Mucosa of descending colon (tissue), 3 donors: ENCODE measurements at places on chromosomes 3 and 15.

- no peak for DNase-seq
Observed at GRCh38 chr15:34239151-34239808, 14.5 kb downstream of the EMC4 start.

DNA sequence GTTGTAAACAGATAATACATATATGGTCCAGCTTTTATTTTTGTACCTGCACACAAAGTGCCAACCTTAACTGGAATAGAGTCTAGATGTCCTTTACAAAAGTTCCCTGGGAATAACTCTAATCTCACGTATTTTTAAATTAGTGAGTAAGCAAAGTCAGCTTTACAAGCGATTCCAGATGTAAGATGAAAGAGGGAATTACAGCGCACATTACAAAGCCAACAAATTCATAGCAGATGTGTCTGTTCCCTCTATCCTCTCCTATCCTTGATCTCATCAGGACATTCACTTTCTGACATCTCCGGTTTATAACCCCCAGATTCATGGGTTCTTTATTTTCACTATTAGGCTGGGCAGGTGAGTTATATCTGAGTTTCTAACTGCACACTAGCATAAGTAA, 406.8 kb upstream of the ZNF385D start:
- no peak for DNase-seq

DNA sequence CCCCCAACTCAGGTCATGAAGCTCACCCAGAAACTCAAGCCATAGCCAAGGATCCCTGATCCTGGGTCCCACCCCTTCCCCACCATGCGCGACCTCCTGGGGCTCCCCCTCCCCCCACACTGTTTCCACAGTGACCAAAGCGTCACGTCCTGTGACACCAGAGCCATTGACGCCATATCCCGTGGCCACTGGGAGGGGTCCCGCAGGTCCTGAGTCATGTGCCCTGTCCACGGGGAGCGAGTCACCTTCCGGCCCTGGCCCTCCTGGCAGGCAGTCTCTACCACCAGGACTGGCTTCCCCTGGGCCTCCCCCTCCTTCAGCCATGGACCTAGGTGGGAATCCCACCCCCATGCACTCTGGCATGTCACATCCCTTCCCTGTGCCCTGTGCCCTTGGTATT, 15.6 kb downstream of the SEMA3F start:
- DNase-seq, result no peak

DNA sequence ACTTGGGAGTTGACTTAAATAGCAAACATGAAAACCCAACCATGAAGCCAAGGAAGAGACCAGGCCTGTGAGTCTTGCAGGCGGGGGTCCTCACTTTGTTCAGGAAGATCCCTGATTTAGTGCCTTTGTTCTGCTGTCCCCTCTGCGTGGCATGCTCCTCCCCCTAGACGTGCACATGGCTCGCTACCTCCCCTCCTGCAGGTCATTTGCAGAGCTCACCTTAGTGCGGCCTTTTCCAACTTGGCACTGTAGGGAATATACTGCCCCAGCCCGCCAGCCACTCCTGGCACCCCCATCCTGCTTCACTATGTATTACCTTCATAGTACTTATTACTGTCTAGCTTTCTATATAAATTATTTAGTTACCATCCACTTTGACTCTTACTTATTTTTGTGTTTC, 18.3 kb downstream of the GXYLT2 start:
- DNase-seq, result no peak

DNA sequence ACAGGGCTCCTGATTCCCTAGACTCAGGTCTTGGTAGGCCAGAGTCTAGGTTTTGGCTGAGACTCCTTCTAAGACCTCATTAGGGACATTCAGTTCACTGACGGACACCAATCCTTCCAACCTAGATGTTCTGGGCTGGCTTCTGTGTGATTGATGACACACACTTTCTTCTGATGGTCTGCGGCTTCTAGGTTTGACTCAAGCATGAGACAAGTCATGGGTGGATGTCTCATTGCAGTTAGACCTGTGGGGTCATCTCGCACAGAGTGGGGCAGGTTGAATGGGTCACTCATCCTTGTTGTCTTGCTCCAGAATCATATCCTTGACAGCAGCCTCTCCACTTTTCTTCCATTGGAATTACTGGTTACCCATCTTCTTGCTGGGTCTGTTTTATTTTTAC, 35.8 kb downstream of the ARNT2 start:
- no peak for DNase-seq

DNA sequence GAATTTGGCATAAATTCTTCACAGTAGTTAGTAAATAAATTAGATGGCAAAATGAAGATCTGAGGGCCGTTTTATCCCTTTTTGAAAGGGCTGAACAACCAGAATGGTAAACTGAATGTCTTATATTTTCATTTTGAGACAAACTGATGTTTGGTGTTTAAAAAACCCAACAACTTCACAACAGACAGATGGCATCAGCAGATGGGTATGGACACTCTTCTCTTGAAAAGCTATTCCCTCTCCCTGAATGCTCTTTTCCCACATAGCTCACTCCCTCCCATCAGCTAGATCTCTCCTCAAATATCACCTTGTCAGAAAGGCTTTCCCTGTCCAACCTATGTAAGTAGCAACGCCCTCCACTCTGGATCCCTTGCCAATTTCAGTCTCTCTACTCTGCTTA, 33.3 kb downstream of the EMC4 start:
- no peak for DNase-seq

DNA sequence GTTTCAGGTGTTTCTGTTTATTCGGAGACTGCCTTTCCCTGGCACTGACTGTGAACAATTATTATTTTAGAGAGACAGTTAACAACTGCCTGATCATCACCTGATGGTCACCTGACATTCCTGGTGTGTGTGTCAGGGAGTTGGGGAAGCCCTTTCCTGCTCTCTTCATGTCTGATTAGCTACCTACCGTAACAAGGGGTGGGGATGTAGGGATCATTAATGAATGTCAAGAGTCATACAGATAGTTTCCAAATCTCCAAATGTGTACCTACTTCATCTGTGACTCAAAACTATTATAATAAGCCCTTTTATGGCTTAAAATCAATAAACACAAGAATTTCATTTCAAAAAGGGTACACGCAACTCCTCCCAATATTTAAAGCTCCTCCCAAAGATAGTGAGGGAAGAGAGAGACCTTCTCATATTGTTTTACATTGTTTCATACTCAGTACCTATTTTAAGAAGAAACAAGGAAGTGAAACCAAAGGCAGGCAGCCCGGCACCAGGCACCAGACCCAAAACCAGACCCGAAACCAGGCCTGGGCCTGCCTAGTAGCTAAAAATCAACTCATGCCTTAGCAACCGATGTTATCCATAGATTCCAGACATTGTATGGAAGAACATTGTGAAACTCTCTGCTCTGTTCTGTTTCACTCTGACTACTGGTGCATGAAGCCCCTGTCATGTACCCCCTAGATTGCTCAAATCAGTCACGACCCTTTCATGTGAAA, 844.9 kb upstream of the ALCAM start:
- DNase-seq, result peak; percentile 58

- no peak for DNase-seq
Observed at GRCh38 chr3:126431103-126431534, 36.4 kb downstream of the CFAP100 start.

DNA sequence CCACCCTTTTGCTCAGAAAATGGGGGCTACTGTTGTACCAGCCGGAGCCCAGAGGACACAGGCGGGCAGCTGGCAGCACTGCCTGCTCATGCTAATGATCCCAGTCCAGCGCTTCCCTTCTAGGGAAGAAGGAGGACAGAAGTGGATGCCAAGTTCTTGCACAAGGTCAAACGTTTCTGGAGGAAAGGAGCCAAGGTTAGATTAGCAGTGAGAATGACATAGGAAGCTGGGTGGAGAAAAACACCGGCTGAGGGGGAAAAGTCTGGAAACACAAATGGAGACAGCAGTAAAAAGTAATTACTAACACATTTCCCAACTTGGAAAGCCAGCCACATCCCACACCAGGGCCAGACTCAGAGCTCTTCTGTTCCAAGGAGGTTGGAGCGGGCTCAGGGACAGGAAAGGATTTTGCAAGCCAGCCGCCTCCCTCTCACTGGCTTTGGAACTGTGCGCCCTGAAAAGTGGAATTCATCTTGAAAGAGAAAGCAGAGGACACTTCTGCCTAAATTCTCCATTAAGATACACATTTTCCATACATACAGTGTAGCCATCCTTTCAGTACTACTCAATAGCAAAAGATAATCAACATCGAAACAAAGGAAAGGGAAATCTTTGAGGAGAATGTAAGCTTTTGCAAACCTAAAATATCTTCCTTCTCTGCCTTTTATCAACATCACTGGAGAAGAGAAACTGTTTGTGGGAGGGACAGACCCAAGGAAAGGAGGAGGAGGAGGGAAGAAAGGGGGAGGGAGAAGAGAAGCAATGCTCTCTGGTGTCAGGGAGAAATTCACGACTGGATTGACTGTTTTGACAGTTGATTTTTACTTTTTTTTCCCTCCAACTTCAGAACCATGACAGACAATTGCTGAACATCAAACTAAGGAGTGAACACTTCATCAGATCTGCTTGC, 133.6 kb downstream of the CD47 start:
- peak; percentile 37 for DNase-seq

DNA sequence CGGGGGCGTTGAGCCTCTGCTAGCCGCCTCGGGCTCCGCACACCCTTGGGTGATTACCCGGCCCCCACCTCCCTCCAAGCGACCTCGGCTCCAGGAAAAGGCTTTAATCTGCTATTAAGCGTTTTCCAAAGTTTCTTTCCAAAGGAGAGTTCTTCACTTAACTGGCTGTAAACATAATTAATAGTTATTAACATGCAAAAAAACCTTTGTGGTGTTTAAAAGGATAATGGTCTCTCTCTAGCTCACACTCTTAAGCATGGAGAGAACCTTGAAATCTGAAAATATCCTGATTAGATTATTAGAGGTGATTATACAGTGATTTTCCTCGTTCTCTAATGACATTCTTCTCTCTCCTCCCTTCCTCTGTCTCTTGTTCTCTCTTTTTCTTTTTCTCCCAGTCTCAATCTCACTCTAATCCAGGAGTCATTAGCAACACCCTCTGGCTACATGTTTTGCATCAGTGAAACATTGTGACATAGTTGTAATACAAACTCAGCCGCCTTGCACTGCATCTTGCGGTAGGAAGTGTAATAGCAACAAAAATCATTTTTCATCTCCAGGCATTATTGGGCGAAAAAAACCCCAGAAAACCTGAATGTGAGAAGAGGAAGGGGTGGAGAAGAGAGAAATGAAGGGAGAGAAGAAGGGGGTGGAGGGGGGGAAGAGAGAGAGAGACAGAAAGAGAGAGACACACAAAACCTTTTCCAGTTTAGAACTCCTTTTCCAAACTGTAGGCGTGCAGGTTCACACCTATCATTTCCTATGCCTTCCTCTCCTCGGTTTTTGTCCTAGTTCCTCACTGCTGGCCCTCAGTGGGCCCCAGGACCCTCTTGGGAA, 24.4 kb downstream of the NR2F2 start:
- DNase-seq, result no peak

DNA sequence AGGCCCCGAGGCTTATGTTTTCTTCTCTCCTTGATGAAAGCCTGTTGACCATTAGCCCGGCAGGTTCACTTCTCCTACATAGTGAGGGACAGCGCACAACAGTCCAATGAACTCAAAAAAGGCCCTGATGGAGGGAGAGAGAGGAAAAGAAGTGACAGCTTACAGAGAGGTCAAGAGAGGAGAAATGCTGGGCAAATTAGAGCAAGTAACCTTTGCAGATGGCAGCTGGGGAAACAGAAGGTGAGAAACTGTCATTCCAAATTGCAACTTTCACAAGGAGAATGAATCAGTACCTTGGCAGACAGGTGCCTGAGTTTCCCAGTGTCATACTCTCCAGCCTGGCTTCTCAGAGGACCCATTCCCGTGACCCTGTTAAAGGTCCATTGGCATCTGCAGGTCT, 252.0 kb downstream of the EPHB1 start:
- DNase-seq, result no peak

GRCh38 chr3:65785065-65785645, 253.6 kb downstream of the MAGI1 start:
- peak; percentile 40 for DNase-seq

DNA sequence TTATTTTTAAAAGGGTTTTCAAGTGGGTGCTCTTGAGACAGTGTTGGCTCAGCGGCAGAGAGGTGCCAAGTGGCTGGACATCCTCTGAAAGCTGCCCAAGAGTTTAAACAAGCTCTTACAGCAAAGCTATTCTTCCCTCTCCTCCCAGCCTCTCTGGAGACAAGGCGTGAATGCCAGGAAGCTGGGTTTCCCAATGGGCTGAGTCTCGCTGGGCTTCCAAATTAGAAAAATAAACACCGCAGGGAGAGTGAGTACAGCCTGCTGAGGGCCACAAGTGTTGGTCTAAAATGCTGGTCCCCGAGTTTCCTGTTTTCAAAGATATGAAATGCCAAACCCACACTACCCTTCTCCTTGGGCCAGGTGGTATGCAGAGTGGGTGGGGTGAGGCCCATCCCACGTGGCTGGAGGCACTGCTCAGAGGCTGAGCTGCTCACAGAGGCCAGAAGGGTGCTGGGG, 36.4 kb downstream of the ZDHHC3 start:
- no peak for DNase-seq

DNA sequence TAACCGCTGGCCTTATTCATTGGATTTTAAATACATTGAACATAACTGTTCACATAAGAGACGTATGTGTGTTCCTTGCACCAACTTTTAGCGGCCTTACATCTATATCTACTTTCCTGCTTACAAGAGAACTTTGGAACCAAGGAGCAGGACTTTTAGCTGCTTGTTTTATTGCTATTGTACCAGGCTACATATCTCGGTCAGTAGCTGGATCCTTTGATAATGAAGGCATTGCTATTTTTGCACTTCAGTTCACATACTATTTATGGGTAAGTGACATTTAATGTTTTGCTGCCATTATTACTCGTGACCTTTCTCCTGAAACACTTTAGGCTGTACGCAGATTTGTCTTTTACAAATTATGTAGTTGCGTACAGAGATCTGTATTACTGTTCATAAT, 47.1 kb downstream of the STT3B start:
- no peak for DNase-seq

DNA sequence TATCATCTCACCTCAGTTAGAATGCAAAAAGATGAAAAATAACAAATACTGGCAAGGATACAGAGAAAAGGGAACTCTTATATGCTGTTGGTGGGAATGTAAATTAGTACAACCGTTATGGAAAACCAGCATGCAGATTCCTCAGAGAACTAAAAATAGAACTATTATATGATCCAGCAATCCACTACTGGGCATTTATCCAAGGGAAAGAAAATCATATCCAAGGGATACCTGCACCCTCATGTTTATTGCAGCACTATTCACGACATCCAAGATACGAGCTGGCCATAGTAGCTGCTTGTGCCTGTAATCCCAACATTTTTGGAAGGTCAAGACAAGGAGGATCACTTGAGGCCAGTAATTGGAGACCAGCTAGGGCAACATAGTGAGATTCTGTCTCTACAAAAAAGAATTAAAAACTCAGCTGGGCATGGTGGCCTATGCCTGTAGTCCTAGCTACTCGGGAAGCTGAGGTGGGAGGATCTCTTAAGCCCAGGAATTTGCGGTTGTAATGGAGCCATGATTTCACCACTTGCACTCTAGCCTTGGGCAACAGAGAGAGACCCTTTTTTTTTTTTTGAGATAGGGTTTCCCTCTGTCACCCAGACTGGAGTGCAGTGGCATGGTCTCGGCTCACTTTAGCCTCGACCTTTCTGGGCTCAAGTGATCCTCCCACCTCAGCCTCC, 26.6 kb downstream of the USP50 start:
- no peak for DNase-seq
